ENCODE measurements at places on chromosomes 3 and 15. TPM values are rescaled to one million over a fixed set of nuclear protein-coding genes. Genes with fewer than 3 reads are reported as not detected.

Gene HTR3E
- total RNA-seq = not detected

Gene BLM
- total RNA-seq = 5.6 TPM

Gene SIDT1
- 4.7 TPM for total RNA-seq

Gene SATB1
- 141 TPM for total RNA-seq

Gene RPL39L
- 13.5 TPM for total RNA-seq

Gene GUCA1C
- total RNA-seq = not detected

Gene RBP2
- not detected for total RNA-seq

Gene MESP2
- total RNA-seq = not detected
